ENCODE measurements at places on chromosomes 7 and 10.

DNA sequence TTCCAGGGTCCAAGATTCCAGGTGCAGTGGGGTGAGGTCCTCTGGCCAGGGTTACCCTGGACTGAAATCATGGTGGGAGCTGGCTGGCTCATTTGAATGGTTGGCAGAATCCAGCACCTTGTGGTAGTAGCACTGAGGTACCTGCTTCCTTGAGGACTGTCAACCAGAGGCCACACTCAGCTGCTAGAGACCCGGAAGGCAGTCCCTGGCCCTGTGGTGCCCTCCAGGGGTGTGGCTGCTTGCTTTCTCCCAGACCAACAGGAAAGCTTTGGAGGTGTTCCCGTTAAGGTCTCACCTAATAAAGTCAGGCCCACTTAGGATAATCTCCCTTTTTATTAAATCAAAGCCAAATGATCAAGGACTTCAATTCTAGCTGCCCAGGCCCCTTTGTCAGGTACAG, 107.7 kb upstream of the GDF10 start:
- no peak for DNase-seq

- no peak for DNase-seq
Observed at GRCh38 chr7:142478479-142479220, 220.8 kb upstream of the PRSS58 start.

GRCh38 chr10:118340486-118340885, 1.6 kb downstream of the FAM204A start:
- DNase-seq = no peak

GRCh38 chr7:104048055-104048454, 58.6 kb upstream of the RELN start:
- no peak for DNase-seq

DNA sequence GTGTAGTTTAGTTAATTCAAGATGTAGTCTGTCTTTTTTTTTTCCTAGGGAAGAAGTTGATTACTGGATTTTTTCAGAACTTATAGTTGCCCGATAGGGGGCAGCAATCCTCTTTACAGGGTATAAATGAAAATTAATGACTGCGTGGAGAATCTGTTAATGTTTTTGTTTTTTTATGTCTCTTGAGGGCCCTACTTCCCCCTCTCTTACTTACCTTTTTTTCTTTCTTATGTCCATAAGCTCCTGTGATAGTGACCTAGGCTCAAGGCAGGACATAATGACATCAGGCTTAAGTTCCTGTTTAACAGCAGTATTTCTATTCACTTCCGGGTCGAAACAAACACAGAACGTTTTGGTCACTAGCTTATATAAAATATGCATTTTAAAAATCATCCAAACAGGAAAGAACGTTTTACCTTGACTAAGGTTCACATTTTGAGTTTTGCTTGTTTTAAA, 18.8 kb downstream of the CDC123 start:
- DNase-seq = no peak

DNA sequence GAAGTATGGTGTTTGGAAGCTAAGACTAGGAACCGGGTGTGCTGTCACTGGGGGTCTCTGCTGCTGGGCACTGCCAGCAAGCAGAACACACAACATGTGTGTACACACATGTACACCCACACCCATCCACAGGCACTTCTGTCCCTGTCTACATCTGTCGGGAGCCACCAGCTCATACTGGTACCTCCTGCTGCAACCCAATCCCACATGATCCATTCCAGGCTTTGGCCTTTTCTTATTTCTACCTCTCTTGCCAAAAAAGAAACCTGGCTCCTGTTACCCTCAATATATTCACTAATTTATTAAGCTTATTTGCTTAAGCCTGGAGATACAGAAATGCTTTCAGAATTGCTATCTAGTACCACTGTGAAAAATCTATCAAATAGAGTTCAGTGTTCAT, 246.0 kb downstream of the DIP2C start:
- no peak for DNase-seq

DNA sequence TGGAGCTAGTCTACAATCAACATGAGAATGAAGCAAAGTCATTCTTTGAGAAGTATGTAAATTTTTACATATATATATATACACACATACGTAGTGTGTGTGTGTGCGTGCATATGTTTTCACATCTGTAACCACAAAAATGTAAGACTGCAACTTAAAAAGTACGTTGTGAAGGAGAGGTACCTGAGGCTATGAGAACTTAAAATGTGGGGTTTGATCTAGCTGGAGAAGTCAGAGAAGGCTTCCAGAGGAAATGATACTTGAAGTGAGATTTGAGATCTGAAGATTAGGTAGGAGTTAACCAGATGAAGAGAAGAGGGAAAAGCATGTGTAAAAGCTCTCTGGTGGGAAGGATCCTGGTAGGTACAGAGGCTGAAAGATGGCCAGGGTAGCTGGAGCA, 5.8 kb downstream of the TAF5 start:
- no peak for DNase-seq

DNA sequence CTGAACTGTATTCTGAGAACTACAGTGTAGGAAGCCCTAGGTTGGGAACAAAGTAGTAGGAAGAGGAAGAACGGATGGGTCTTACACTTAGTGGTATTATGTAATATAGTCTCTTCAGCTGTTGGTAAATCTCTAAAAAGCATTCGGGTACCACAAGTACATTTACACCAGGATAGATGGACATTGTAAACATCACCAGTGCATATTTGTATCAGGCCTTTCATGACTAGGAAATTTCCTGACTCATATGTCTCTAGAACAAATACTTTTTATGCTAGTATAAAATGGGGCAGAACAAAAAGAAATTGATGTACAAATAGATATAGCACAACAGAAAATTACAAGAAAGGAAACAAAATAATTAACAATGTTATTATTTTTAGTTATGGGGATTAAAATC, 21.5 kb upstream of the OR6B1 start:
- no peak for DNase-seq

GRCh38 chr10:60541451-60541850, 151.8 kb upstream of the ANK3 start:
- DNase-seq = no peak

GRCh38 chr10:47078393-47079203, 167.4 kb downstream of the PTPN20 start:
- DNase-seq = no peak

- DNase-seq = no peak
Observed at GRCh38 chr7:158868764-158869410, 12.5 kb downstream of the DYNC2I1 start.

GRCh38 chr10:121368347-121369025, 229.8 kb downstream of the FGFR2 start:
- no peak for DNase-seq

GRCh38 chr7:49839863-49840645, 66.6 kb downstream of the VWC2 start:
- no peak for DNase-seq

- DNase-seq = no peak
Observed at GRCh38 chr7:156611014-156612010, 29.3 kb upstream of the RNF32 start.

DNA sequence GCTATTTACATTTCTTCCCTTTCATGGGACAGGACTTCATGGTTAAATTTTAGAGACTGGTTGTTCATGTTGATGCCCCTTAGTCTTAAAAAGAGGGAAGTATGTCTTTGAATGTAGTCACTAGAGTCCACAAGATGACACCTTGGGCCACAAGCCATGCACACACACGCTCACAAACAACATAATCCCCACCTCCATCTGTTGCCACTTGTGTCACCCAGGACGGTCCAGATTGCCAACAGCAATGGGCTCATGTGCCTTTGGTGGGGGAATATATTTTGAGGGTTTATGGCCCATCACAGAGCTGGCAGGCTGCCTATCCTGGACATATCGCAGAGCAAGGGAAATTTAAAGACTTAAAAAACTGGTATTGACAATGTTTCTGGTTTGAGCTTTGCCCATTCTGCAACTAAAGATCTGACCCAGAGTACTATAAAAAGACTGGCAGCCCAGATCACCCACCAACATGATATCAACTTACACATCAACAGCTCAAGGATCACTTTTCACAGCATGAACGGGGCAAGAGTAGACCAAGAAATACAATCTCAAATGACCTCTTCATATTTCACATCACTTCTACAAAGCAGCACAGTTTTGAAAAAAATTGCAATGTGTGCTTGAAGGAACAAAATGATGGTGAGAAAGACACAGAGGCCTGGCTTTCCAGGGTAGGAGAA, 50.5 kb downstream of the STRA8 start:
- DNase-seq = no peak

GRCh38 chr10:74889662-74889998, 63.2 kb downstream of the KAT6B start:
- DNase-seq = no peak

DNA sequence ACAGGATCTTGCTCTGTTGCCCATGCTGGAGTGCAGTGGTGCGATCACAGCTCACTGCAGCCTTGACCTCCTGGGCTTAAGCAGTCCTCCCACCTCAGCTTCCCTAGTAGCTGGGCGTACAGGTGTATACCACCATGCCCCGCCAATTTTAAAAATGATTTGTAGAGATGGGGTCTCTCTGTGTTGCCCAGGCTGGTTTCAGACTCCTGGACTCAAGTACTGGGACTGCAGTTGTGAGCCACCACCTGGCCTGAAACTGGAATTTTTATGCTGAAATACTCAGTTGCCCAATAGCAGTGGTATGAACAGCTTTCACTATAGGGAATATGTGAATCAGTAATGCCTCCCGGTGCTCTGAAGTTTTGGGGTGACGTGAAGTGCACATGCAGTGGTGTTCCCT, 7.6 kb downstream of the ZRANB1 start:
- no peak for DNase-seq

- no peak for DNase-seq
Observed at GRCh38 chr10:48316236-48316635, 9.8 kb downstream of the MAPK8 start.

DNA sequence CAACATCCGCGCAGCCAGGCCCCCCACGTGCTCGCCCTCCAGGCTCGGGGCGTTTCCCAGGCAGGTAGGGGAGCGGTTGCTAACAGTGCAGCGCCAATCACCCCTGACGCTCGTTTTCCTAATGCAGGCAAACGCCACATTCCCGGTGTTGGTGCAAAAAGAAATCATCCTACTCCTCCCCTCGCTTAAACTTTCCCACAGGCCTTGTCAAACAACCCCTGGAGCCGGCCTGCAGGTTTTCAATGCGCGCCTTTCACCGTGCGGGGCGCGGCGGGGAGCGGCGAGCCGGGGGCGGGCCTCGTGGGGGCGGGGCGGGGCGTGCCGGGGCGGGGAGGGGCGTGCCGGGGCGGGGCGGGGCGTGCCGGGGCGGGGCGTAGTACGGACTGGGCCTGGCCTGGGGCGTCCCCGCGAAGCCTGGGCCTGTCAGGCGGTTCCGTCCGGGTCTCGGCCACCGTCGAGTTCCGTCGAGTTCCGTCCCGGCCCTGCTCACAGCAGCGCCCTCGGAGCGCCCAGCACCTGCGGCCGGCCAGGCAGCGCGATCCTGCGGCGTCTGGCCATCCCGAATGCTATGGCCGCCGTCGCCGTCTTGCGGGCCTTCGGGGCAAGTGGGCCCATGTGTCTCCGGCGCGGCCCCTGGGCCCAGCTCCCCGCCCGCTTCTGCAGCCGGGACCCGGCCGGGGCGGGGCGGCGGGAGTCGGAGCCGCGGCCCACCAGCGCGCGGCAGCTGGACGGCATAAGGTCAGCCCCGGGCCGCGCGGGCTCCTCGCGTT, at the start of gene ECHDC3:
ECHDC3 (plus strand) TSS at position 374 of the 770 bp plus-strand sequence; CDS start at position 569, 195 bp downstream.
- DNase-seq = peak; percentile 59

- DNase-seq = no peak
Observed at GRCh38 chr10:85477979-85478378, 888.6 kb downstream of the GRID1 start.

DNA sequence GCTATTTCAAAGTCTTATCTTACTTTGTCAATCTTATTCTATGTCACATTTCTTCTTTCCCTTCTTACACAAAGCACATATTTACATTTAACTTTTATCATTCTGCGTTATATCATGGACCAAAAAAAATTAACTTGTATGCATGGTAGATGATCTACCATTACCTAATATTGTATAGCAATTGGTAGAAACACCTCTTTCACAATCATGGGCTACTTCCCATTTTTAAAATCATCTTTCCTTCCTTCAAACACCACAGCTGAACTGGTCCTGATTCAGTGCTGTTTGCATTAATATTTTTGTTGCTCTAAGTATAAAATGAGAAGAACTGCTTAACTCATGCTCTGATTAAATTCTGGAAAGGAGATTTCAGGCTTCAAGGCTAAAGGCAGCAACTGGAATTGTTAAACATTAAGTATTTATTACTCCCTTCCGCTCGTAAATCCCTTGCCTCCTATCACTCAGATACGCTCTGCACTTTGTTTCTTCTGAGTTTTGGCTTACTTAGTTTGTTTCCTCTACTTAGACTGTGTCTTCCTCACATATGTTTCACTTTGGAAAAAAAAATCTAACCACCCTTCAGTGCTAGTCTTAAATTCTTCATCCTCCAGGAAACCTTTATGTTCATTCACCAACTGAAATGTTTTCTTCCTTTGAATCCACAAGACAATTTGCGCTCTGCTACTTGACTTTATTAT, 901.4 kb downstream of the PCDH15 start:
- DNase-seq = no peak

- DNase-seq = no peak
Observed at GRCh38 chr7:30915005-30915601, 3.5 kb downstream of the AQP1 start.

DNA sequence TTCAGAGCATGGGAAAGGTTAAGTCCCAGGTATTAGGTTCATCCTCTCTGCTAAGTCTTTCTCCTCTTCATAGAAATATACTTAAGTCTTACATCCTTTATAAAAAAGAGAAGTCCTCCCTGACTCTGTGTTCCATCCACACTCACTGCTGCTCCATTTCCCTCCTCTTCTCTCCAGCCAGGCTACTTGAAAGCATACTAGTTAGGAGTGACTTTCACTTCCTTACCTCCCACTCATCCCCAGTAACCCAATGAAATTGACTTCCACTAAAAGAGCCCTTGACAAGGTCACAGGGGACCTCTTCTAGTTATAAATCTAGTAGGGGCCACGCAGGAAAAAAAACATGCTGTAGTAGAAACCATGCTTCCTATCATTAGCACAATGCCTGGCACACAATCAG, 133.1 kb upstream of the AGK start:
- DNase-seq = no peak

GRCh38 chr7:156954941-156955340, 5.4 kb downstream of the NOM1 start:
- DNase-seq = no peak

- DNase-seq = no peak
Observed at GRCh38 chr10:92756201-92757065, 66.7 kb downstream of the HHEX start.

GRCh38 chr7:19482628-19483027, 226.2 kb downstream of the POLR1F start:
- no peak for DNase-seq

DNA sequence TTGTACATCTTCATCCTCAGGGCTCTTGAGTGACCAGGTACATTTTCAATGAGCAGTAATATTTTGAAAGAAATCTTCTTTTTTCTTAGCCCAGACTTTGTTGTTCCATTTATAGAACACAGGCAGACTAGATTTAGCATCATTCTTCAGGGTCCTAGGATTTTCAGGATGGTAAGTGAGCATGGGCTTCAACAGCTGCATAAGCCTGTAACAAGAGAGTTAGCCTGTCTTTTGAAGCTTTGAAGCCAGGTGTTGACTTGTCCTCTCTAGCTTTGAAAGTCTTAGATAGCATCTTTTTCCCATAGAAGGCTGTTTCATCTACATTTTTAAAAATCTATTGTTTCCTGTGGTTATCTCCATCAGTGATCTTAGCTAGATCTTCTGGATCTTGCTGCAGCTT, 4.5 kb upstream of the NDUFA5 start:
- no peak for DNase-seq
